ENCODE measurements at places on chromosomes 12 and 14. TPM values are rescaled to one million over a fixed set of nuclear protein-coding genes. Genes with fewer than 3 reads are reported as not detected.

Gene ARHGDIB
- total RNA-seq, result 4.8 TPM

Gene RPL10L
- not detected for total RNA-seq

Gene CDKN1B
- total RNA-seq, result 73.1 TPM

Gene TCL1B
- not detected for total RNA-seq

Gene JAG2
- total RNA-seq, result 56.0 TPM

Gene IL31
- not detected for total RNA-seq

Measured in nasal cavity respiratory epithelium epithelial cell of viscerocranial mucosa (primary cell).